ENCODE measurements at places on chromosomes 2 and 18. TPM values are rescaled to one million over a fixed set of nuclear protein-coding genes. Genes with fewer than 3 reads are reported as not detected.

The AMER3 gene
- total RNA-seq, result not detected

The GYPC gene
- total RNA-seq, result 80.8 TPM

The NR4A2 gene
- total RNA-seq, result 2.1 TPM

The XDH gene
- total RNA-seq, result not detected

The POTEI gene
- not detected for total RNA-seq

The LIMS2 gene
- 8.9 TPM for total RNA-seq

The RNU2-63P gene
- not detected for total RNA-seq

The SERPINB3 gene
- not detected for total RNA-seq

The TTR gene
- not detected for total RNA-seq

The SLC40A1 gene
- 30.0 TPM for total RNA-seq

The LRRC30 gene
- total RNA-seq, result not detected

The UGT1A3 gene
- not detected for total RNA-seq

The CYBRD1 gene
- 1.1 TPM for total RNA-seq

- DNase-seq, result no peak
Measured at GRCh38 chr2:51846018-51846417, 814.1 kb upstream of the NRXN1 start.

DNA sequence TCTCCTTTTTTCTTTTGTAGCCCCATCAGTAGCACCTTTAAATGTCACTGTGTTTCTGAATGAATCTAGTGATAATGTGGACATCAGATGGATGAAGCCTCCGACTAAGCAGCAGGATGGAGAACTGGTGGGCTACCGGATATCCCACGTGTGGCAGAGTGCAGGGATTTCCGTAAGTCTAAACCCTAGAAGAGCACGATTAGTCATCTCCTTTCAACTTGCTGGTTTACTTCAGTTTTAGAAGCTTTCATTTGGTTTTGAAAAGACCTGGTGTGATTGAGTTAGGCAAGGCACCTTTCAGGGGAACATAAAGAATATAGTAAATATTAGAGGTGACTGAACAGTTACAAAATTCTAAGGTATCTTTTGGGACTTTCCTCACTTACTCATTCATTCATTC, 72.2 kb upstream of the TMEM87B start:
- no peak for DNase-seq

GRCh38 chr18:44954257-44954656, 273.6 kb downstream of the SETBP1 start:
- DNase-seq, result no peak

DNA sequence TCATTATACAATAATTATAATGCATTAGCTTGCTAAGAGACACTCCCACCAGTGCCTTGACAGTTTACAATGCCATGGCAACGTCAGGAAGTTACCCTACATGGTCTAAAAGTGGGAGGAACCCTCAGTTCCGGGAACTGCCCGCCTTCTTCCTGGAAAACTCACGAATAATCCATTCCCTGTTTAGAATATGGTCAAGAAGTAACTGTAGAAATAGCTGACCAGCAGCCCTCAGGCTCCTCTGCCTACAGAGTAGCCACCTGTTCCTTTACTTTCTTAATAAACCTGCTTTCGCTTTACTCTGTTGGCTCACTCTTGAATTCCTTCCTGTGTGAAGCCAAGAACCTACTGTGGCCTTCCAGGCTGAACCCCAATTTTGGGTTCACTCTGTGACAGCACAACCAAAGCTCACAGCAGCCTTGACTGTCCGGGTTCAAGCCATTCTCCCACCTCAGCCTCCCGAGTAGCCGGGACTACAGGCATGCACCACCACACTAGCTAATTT, 20.0 kb upstream of the PTPN2 start:
- DNase-seq, result peak; percentile 37

DNA sequence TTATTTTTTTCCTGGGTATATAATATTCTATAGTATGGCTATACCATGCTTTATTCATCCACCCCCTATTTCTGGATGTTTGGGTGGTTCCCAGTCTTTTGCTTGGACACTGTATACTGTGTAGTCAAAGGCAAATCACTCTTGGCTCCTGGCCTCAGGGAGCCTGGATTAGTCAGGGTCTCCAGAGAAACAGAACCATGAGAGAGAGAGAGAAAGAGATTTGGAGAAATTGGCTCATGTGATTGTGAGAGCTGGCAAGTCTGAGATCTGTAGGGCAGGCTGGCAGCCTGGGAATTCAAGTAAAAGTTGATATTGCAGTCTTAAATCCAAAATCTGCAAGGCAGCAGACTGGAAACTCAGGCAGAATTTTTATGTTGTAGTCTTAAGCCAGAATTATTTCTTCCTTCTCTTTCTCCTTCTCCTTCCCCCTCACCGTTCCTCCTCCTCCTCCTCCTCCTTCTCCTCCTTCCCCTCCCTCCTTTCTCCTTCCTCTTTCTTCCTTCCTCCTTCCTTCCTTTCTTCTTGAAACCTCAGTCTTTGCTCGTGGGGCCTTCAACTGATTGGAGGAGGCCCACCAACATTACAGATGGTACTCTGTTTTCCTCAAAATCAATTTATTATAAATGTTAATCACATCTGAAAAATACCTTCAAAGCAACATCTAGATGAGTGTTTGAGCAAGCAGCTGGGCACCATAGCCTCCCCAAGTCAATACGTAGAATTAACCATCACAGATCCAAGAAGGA, 33.0 kb downstream of the CTIF start:
- no peak for DNase-seq

DNA sequence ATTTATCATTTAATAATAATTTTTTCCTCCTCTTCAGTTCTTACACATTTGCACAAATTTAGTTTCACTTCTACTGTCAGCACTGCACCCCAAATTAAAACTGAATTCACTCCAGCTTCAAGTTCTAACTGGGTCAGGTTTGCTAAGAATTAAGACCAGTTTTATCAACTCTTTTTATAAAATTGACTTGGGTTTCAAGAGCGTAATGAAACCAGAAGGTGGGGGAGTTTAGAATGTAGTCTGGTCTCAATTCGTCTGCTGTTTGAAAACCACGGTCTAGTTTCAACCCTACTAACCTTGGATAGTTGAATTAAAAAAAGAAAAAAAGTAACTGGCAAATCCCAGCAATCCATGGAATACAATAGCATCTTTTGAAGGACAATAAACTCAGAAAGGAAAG, 14.3 kb upstream of the CTLA4 start:
- no peak for DNase-seq

GRCh38 chr2:148557844-148558436, 86.6 kb upstream of the EPC2 start:
- no peak for DNase-seq

DNA sequence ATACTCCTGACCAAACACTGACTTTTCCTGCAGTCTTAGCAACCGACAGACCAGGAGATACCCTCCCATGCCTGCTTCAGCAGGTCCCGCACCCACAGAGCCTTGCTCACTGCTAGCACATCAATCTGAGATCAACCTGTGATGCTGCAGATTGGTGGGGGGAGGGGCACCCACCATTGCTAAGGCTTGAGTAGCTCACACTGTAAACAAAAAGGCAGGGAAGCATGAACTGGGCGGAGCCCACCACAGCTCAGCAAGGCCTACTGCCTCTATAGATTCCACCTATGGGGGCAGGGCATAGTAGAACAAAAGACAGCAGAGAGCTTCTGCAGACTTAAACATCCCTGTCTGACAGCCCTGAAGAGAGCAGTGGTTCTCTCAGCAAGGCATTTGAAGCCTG, 109.7 kb downstream of the SP100 start:
- peak; percentile 2 for DNase-seq

DNA sequence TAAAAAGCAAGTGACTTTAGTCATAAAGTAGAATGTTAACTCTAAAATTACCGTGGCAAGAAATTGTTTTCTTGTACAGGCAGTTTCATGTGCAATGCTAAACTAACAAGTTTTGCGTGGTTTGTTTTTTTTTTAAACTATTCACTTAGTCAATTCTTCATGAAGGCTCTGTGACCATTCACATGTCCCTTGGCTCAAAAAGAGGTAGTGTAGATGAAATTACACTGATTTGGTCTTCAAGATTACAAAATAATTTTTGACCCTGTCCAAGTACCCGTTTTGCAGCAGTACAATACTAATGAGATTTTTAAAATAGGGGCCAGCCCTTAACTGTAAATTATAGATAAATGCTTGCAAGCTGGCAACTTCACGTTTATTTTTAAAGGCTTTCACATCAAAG, 1.3 kb downstream of the TMEM131 start:
- no peak for DNase-seq

- no peak for DNase-seq
Measured at GRCh38 chr18:45802814-45803492, 22.5 kb upstream of the SIGLEC15 start.

- peak; percentile 47 for DNase-seq
Measured at GRCh38 chr2:62197011-62197924, 1.4 kb downstream of the B3GNT2 start.

DNA sequence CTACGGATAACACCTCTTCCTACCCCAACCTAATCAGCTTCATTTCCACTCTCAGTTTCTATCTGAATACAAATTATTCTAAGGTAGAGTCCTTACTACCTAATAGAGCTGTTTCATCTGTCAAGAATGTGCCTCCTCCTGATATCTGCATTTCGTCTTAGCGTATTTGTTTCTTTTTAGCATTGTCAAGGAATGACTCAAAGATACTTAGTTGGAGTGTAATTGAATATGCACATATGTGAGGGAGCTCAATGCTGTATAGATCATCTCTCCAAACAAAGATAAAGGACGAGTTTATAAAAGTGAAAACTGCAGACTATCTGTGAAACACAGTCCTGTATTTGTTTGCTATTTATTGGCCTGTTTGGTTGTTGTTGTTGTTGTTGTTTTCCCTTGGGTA, 2059.4 kb upstream of the CELF4 start:
- DNase-seq, result no peak

GRCh38 chr2:9137379-9138150, 69.0 kb upstream of the ASAP2 start:
- no peak for DNase-seq

- DNase-seq, result no peak
Measured at GRCh38 chr2:16461672-16462071, 204.0 kb downstream of the CYRIA start.

DNA sequence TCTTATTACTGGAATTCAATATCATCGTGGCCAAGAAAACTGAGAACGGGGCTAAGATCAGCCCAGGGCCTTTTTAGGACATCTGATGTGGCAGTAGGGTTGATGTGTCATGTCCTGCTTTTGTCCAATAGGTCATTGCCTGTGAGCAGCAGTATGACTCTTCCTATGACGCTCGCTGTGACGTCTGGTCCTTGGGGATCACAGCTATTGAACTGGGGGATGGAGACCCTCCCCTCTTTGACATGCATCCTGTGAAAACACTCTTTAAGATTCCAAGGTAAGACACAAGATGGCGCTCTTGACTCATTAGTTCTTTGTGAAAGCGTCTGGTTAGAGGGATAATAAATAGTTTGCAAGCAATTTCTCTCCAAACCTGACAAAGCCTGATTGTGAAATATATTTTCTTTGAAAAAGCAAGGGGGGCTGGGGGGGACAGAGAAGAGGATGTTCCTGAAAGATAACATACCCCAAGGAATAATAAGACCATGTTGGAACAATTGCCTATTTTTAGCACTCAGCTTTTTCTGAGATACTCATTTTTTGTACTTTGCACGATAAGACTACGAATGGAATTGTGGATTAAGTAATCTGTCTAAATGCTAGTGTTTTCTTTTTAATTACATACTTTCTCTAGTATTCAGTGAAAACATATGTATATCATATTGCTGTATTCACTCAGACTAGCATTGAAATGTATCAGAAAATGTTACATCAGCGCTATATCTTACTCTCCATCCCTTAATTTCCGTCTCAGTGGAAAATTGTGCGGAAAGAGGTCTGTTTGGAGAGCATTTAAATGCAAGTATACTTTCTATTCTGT, 58.1 kb downstream of the MYO3B start:
- DNase-seq, result no peak

GRCh38 chr2:51782921-51783765, 751.2 kb upstream of the NRXN1 start:
- no peak for DNase-seq

GRCh38 chr2:68911709-68912108, 40.5 kb upstream of the BMP10 start:
- DNase-seq, result no peak

GRCh38 chr2:86445436-86445835, 4.3 kb downstream of the KDM3A start:
- DNase-seq, result no peak

- no peak for DNase-seq
Measured at GRCh38 chr2:237205561-237205971, 119.9 kb downstream of the COPS8 start.

GRCh38 chr2:227848586-227848985, 22.8 kb upstream of the DAW1 start:
- peak; percentile 75 for DNase-seq

GRCh38 chr2:54048117-54048785, 67.2 kb upstream of the ACYP2 start:
- DNase-seq, result no peak

GRCh38 chr2:231425811-231426703, 30.5 kb downstream of the B3GNT7 start:
- peak; percentile 63 for DNase-seq

DNA sequence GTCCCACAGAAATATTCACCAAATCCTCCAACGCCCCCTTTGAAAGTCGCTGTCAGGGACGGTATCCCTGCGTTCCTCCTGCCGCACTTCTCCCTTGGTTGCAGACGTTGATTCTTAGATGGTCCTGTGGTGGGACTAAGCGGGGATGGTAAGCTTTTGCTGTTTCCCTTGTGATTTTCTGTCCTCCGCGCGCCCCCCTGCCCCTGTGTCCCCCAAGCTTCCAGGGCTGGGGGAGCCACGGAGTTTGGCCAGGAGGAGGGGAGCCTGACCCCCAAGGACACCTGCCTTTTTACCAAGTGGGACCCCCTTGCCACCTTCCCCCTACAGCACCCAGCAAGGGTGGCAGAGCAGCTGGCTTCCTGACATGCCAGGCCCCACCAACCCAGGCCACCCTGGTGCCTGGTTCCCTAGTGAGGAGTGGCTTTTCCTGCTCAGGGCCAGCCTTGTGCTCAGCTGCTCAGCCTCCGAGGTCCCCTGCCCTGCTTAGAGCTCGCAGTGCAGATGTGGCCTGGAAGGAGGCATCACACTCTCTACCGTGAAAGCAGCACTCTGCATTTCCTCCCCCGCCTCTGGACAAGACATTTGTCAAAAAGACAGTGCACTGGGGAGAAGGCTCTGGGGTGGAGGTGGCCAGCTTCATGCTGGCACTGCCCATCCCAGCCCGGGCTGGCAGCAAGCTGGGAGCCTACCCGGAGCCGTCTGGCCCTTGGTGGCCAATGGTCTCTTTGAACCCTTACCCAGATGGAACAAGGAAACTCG, 49.4 kb downstream of the TWIST2 start:
- DNase-seq, result no peak

- DNase-seq, result no peak
Measured at GRCh38 chr2:177728920-177729319, 336.3 kb downstream of the AGPS start.

GRCh38 chr2:70354264-70354949, 52.5 kb upstream of the FAM136A start:
- DNase-seq, result no peak
